ENCODE measurements at places on chromosomes 4 and X.

DNA sequence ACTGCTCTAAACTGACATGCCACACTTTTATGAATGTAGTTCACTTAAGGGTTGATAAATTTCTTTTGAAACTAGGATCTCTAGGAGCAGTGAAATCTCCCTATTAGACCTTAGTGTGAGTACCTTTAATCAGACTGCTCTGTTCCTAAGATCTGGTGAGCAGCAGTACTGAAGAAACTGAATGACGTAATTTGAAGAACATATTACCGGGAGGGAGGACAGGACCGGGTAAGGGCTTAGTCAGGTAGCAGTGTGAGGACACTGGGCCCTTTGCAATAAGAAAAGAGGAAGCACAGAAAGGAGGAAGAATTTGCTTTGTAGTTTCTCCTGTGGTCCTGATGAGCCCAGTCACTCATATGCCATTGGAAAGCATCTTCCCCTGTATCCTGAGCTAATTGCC, 255.2 kb downstream of the THOC2 start:
- DNase-seq = no peak

DNA sequence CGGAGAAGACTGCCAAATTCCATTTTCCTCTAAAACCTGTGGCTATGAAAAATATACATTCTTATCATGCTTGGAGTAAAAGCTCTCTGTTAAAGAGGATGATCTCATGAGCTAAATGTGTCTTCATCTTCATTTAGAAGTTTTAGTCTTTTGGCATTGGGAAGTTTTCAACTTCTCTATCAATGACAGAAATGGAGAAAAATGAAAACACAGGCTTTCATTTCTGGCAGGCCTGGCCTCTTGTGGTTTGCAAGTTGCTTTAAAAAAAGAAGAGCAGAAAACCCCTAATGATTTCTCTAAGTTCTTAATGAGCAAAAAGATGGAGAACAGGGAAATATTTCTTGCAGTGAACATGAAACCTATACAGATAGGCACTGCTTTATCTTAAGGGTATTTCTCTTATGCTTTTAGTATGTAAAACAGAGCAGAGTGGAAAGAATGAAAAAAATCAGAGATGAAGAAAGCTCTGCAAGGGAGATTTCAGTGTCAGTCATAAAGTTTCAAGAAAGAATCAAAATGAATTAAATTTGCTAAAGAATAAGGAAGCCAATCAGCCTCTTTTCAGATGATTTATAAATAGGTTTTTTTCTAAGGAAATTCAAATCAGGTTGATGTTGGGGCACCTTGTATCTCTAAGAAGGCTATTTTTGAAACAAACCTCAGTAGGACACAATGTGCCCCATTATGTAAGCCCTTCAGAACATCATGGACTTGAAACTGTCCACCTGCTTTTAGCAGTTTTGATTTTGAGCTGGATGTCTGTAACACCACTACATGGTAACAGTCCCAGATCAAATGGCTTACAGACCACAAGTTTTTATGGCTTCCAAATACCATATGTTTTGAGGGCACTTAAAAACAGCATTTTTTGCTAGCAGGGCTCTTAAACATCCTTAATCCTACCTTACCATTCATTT, 225.0 kb downstream of the GRIA3 start:
- DNase-seq = no peak

- no peak for DNase-seq
These were observed 15.9 kb upstream of the ZIC3 start for GRCh38 chrX:137549851-137550664.

DNA sequence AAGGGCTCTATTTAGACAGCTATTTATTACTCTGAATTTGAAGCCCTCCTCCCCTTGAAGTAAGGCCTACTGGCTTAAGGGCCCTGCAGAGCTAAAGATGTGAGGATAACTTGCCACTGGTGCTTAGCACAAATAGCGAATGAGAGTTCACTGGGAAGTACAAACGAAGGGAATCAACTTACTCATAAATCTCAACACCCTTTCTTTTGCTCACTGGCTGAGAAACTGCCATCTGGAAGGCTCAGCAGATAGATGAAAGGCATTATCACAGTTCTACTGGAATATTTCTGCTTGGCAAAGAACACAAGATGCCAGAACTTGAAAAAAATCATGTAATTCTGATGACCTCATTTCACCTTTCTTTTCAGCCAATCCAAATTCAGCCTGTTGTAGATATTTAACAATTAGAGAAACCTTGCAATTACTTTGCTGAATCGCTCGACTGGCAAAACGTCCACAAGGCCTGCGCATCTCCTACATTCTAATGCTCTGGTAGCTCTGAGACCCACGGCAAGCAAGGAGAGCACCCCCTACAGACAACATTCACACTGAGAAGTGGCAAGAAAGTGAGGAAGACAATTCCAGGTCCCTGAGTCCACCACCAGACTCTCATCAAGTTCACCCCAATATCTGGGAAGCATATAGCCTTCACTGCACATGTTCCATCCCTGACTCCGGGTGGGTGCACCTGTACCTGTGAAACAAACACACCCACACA, 27.5 kb downstream of the TSPAN5 start:
- DNase-seq = peak; percentile 52

DNA sequence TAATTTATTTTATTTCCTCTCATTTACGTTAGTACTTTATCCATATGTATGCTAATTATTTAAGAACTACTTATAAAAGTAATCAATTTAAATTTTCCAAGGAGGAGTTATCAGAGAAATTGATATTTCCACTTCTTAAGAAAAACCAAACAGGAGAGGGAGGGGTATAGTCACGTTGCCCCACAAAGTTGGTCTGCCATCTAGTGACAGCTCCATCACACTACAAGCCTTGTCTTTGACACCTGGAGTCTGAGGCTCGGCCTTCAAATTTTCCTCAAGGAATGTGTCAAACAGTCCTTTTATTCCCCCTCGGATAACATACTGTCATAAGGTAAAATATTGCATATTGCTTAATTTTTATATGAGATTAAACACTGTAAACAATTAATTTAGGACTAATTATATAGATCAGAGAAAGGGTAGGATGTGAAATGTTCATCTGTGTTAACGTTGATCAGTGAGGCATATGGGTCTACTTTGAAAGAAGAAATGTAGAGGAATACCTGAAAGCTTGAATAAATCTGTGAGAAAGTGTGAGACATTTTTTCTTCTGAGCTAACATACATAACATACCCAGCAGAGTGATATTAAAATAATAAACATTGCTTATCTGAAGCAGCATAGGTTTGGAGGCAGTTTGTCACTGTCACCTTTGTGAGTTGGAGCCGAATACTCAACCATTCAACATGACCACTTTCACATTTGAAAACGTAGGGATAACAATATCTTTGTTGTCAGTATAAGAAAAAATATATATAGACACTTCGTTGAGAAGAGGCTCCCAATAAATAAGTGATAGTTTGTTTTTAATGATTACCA, 114.4 kb downstream of the GLRA3 start:
- DNase-seq = peak; percentile 66

GRCh38 chrX:68829582-68830418, 979 bp downstream of the EFNB1 start:
- peak; percentile 12 for DNase-seq

DNA sequence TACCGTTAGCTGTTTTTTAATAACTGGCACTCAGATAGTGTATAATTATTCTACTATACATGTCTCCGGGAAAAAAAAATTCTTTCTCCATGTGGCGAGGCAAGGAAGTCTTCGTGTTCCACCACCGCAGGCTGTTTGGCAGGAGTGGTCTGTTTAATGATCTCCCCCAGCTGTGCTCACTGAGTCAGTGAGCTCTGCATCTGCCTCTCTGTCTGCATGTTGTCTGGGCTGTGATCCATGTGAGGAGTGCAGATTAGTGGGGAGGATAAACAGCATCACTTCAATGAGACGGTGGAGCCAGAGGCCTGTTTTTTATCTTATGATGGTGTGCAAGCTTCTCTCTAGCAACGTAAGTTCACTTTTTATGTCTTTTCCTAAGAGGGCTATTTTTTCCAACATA, 69.8 kb downstream of the RPS3A start:
- DNase-seq = peak; percentile 98

DNA sequence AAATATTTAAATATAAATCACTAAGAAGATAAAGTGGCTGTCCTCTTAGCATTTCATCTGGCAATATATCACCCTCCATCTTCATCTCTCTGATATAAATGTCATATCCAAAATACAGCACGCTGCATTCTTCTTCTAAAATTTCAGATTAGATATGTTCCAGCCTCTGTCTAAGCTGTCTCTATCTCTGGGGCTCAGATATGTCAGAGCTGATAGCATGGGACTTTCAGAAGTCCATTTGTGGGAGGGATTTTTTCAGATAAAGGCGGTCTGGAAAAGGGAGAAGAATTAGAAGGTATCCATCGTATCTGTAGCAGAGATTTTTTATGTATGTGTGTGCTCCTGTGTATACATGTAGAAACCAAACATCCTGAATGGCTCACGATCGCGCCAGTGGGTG, 25.0 kb upstream of the CD38 start:
- DNase-seq = no peak

DNA sequence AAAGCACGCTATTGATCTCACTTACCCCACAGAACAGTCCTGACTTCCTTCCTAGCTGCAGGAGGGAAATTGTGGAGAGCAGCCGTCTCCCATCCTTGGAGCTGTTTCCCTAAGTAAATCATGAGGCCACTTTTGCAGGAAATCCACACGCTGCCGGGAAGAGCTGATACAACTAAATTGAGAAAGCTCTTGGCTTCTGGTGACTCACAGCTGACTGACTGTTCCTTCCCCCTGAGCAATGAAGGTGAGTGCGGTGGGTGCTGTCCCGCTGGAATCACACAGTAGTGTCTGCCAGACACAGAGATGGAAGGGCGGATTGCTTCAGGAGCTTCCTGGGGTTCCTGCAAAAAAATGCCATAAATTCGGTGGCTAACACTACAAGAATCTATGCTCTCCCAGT, 268.9 kb downstream of the ASMT start:
- DNase-seq = peak; percentile 40

DNA sequence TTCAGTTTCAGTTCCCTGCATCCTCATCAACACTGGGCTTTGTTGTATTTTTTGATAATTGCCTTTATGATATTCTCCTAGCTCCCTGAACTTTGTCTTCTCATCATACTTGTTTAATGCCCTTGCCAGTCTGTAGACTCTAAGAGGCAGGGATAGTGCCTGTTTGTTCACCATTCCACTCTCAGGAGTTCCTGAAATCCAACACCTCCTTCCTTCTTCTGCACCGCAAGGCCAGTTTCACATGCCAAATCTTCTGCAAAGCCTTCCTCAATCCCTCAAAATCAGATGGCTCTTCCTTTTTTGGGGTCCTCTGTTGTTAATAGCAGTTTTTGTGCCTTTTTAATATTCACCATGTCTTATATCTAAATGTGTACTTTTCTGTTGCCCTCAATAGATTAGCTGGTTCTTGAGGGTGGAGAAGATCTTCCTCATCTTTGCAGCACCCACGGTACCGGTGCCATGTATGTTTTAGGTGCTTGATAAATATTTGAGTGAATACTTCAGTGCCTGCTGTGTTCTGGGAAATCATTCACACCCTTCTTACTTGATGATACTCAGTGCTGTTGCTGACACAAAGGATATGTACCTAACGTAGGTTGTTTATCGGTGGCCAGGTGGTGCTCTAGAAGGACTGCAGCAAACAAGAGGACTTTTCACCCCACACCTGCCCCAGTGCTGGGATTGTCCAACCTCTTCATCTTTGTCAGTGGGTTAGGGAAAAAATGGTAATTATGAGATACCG, 85.3 kb upstream of the LIMCH1 start:
- DNase-seq = no peak

DNA sequence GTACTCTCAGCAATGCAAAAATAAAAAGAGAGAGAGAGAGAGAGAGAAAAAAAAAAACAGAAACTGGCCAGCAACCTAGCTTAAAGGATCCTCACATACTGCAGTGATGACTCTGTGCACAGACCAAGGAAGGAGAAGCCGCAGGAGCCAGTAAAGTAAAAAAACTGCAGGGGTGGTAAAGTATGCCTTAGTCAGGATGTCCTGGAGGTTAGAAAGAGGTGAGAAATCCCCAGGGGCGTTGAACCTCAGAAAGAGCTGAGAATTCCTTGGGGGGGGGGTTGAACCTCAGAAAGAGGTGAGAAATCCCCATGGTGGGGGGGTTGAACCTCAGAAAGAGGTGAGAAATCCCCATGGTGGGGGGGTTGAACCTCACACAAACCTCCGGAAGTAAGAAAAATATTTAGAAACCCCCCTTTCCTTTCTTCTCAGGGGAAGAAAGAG, 48.0 kb downstream of the MAGEA9 start:
- DNase-seq = peak; percentile 34

Data from fibroblast of mammary gland (primary cell).